ENCODE measurements at places on chromosomes 12 and 14. TPM values are rescaled to one million over a fixed set of nuclear protein-coding genes. Genes with fewer than 3 reads are reported as not detected.

Gene TAS2R10
- 4.4 TPM for polyA plus RNA-seq

Gene ARHGAP9
- 2.6 TPM for polyA plus RNA-seq

Gene CBLN3
- polyA plus RNA-seq, result 3.7 TPM

Gene KRT6C
- polyA plus RNA-seq, result not detected

Gene KLRB1
- polyA plus RNA-seq, result 8.1 TPM

Gene TAS2R20
- 3.2 TPM for polyA plus RNA-seq

Gene CD27
- 1.2 TPM for polyA plus RNA-seq

Gene LRTM2
- 0.62 TPM for polyA plus RNA-seq

Gene C1R
- 40.5 TPM for polyA plus RNA-seq

Gene TAS2R43
- 0.63 TPM for polyA plus RNA-seq

Gene ALDH1L2
- polyA plus RNA-seq, result 1.2 TPM

Gene SLC10A1
- 0.22 TPM for polyA plus RNA-seq

Gene SDS
- polyA plus RNA-seq, result 0.23 TPM

Gene FZD10
- polyA plus RNA-seq, result 3.2 TPM

Gene TSHR
- polyA plus RNA-seq, result 0.88 TPM

Gene IGF1
- 3.7 TPM for polyA plus RNA-seq

Gene EML1
- polyA plus RNA-seq, result 38.5 TPM

Gene ADAM21
- polyA plus RNA-seq, result 0.93 TPM

Gene SLC6A13
- 48.9 TPM for polyA plus RNA-seq

Gene HPD
- polyA plus RNA-seq, result 2.6 TPM

Gene FOXN4
- 2.9 TPM for polyA plus RNA-seq

Gene RTL1
- 0.10 TPM for polyA plus RNA-seq

Gene POLE2
- polyA plus RNA-seq, result 34.7 TPM

Gene P2RX2
- polyA plus RNA-seq, result 1.7 TPM

Gene KRT77
- polyA plus RNA-seq, result not detected

Gene RNU4-1
- not detected for polyA plus RNA-seq

Gene SMCO2
- polyA plus RNA-seq, result 0.60 TPM

Gene SLC11A2
- polyA plus RNA-seq, result 71.9 TPM
